ENCODE measurements at places on chromosomes 1 and 21. TPM values are rescaled to one million over a fixed set of nuclear protein-coding genes. Genes with fewer than 3 reads are reported as not detected.

GRCh38 chr1:35657851-35658250 is 16.5 kb upstream of the PSMB2 start:
- no peak for DNase-seq

GRCh38 chr1:245510144-245510543 is 355.4 kb downstream of the KIF26B start:
- no peak for DNase-seq

- no peak for DNase-seq
These were observed 7.7 kb downstream of the ARHGEF19 start for GRCh38 chr1:16204634-16205333.

DNA sequence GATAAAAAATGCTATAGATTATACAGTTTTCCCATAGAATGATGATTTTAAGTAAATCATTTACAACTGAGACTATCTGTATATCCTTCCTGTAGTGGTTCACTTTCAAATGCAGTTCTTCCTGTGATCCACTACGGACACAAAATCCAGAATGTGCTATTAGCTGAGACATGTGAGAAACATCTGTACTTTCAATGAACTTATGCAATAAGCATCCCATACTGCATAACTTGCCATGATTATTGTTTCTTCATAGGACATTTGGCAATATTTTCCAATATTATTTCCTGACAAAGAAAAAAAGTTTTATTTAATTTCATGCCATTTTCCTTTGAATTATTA is 83.5 kb upstream of the PRDX6 start:
- DNase-seq: no peak

GRCh38 chr1:25442178-25442577 is 11.5 kb downstream of the MACO1 start:
- DNase-seq: no peak

DNA sequence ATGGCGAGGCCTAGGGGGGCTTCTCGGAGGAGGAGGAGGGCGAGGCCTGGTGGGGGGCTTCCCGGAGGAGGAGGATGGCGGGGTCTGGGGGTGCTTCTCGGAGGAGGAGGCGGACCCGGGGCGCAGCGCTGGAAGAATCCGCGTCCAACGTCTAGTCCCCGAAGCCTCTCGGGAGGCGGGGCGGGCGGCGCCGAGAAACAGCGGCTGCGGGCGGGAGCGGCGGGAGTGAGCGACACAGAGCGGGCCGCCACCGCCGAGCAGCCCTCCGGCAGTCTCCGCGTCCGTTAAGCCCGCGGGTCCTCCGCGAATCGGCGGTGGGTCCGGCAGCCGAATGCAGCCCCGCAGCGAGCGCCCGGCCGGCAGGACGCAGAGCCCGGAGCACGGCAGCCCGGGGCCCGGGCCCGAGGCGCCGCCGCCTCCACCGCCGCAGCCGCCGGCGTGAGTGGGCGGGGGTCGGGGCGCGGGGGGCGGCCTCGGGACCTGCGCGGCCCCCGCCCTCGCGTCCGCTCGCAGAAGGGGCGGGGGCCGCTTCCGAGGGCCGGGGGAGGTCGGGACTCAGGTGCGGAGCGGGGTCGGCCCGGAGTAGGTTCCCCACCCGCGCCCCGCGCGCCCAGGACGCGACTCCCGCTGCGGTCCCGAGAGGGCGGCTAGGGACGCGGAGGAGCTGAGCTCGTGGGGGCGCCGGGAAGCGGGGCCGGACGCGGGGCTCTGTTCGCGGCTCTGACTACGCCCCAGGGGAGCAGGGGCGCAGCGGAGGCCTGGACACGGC is at the start of gene KLHL17:
Gene KLHL17 (plus strand): TSS at position 222 of the 769 bp plus-strand sequence. CDS start 110 bp downstream, at position 332.
- DNase-seq: no peak

DNA sequence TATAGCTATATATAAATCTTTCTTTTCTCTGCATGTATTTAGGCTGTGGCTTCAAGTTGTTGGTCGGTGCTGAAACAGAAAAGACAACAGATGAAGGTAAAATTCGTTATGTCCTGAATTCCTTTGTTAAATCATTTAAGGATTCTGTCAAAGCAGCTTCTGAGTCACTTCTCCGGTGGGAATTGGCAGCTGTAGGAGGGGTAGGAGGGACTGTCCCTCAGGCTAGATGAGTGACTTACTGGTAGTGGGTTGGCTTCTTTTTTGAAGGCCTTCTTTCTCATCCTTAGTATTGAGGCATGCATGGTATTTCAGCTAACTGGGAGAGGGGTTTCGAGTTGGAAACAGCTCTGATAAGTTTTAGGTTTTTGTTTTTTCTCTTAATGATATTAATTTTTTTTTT is 22.1 kb upstream of the NEXN start:
- no peak for DNase-seq

DNA sequence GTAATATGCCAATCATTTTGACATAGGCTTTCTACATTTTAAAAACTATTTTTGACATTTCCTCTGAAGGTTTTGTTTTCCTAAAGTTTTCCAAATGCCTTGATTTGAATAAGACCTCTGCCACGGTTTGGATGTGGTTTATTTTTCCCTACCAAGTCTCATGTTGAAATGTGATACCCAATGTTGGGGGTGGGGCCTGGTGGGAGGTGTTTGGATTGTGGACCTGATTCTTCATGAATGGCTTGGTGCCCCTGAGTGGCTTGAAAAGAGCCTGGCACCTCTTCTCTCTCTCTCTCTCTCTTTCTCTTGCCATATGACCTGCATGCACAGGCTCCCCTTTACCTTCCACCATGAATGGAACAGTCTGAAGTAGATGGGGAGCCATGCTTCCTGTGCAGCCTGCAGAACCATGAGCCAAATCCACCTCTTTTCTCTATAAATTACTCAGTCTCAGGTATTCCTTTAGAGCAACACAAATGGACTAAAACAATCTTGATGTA is 14.8 kb downstream of the MMEL1 start:
- DNase-seq: no peak

GRCh38 chr1:1775327-1776226 is 2.7 kb downstream of the NADK start:
- no peak for DNase-seq

Gene ZMYM4
- total RNA-seq: 9.6 TPM

Gene C1orf115
- total RNA-seq: 18.4 TPM

Gene C1orf141
- total RNA-seq: not detected

Gene AVPR1B
- total RNA-seq: not detected

Data from ascending aorta (tissue), 2 donors.